Stomach (tissue), 19 donors: ENCODE measurements at places on chromosomes 7 and 10.

GRCh38 chr7:135755351-135755753, 6.7 kb upstream of the FAM180A start:
- DNase-seq, result peak; percentile 35

- no peak for DNase-seq
Measured at GRCh38 chr10:811379-812175, 119.9 kb downstream of the LARP4B start.

DNA sequence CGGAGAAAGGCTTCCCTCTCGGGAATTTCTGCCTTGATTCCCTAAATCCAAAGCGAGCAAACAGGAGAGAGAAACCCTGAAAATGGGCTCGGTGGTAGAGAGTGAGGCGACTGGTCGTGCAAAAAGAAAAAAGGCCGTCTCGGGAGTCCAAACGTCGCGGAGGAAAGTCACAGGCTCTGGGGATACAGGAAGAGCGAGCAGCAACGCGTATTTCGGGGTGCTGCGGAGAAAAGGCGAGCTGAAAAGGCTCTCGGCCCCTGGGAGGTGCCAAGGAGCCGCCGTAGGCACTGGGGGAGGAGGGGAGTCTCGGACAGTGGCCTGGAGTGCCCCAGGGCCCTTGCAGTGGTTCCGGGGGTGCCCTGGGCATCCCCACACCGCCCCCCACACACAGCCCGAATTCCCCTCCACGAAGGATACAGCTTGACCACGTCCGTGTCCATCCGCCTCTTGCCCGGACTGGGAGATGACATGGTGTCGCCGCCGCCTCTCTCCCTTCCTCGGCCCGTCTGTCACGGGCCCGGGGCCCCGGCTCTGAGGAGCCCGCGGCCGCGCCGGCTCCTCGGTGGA, 591 bp downstream of the UBE2H start:
- DNase-seq, result peak; percentile 60

DNA sequence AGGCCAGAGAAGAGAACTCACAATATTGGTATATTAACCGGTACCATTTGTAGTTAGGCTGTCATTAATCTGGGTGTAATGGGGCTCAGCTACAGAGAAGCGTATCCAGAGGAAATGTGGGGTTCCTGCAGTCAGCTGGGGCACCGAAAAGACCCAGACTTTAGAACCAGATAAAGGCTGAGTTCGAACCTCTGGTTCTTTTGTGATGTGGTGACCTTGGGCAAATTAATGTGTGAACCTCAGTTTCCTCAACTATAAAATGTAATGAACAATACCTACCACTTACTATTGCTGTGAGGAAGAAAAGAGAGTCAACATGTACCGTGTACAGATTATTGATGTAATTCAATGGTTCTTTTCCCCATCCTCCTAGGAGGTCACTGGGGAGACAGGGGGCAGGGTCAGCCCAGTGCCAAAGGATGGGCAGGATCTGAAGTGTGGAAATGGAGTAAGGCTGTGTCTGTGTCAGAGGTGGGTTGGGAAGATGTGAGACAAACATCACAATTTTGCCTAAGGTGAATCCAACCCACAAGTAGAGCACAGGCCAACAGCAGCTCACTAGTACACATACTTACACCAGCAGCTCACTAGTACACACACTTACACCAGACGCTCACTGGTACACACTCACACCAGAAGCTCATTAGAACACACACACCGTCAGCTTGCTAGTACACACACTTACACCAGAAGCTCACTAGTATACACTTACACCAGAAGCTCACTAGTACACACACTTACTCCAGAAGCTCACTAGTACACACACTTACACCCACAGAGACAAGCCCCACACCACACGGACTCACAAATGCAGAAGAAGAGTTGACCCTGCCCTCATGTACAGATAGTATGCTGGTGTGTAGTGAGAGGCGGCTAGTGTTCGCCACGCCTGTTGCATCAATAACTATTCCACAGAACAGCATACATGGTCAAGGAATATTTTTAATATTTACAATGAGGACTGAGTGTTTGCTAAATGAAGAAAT, 28.0 kb downstream of the PRSS2 start:
- no peak for DNase-seq

DNA sequence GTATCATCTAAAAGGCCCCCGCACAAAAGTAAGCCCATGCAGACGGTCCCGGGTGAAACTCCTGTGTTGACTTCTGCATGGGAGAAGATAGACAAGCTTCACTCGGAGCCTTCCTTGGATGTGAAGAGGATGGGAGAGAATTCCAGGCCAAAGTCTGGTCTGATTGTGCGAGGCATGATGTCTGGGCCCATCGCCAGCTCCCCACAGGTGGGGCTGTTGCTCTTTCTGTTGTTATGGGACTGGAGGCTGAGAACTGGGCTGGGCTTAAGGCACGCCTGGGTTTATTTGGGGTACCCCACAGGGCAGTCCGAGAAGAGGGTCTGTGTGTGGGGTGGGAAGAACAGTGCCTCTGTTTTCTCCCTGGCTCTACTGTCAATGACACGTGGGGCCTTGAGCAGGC, 14.6 kb downstream of the MINDY4 start:
- no peak for DNase-seq

GRCh38 chr7:85229544-85229943, 42.7 kb upstream of the SEMA3D start:
- DNase-seq, result no peak

DNA sequence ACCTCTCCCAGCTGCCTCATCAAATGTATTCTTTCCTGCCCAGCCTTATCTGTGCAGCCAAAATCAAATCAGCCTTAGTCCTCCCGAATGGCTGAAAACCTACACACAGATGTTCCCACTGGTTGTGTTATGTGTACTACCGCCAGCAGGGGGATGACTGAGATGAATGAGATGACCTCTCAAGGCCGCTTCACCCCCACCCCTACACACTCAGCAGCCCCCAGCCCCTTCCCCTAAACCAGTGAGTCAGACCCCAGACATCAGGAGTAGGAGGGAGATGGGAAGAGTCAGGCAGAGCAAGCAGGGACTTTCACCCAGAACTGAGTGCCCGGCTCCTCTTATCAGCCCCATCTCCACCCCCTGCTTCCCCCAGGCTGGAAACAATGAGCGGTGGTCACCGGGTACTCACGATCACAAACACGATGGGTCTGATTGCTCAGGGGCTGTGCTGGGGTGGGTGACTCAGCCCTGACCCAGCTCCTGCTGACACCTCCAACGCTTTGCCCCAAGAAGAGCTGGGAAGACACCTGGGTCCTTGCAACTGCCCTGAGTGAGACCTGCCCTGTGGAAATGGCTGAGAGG, 6.5 kb upstream of the C10orf105 start:
- peak; percentile 46 for DNase-seq

DNA sequence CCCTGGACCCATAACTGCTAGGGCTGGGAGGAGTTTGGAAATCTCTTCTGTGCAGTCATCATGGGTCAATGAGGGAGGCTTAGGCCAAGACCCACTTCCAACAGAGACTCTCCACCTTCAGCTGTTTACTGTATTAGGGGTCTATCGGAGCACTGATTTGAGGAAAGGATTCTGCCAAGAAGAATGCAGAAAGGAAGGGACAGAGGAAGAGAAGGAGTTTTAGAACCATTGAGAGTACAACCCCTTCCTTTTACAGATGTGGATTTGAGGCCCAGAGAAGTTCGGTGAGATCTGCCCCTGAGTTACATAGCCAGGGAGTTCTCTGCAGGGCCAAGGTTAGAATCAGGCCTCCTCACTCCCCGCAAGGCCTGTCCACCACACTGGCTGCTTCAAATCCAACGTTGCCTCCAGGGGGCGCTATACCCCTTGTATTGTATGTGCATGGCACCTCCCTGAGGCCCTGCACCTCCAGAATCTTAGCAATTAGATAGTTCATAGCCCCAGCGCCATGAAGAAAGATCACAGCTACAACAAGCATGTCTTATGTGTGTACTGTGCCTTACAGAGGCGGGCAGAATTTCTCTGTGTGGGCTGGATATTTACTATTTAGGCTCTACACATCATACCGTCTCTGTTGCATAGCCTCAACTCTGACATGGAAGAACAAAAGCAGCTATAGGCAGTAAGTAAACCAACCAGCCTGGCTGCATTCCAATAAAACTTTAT, 246.8 kb downstream of the SKIDA1 start:
- DNase-seq, result peak; percentile 93

- DNase-seq, result no peak
Measured at GRCh38 chr7:38245409-38245977, 27.9 kb downstream of the TARP start.

DNA sequence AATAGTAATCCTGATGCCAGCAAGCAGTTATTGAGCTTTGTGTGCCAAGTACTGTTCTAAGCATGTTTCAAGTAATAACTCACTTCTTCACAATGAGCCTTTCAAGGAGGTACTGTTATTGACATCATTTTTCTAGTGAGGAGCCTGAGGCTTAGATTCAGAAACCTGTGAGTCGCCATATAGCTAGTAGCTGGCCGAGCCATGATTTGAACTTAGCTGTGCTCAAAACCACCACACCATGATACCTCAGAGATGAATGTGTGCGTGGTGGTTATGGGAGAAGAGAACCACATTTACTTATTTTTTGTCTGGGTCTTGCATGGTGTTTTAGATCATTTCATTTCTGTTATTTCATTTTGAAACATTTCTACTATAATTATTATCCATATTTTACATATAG, 578.9 kb downstream of the AUTS2 start:
- DNase-seq, result no peak

GRCh38 chr10:52578871-52579405, 193.6 kb downstream of the MBL2 start:
- no peak for DNase-seq

DNA sequence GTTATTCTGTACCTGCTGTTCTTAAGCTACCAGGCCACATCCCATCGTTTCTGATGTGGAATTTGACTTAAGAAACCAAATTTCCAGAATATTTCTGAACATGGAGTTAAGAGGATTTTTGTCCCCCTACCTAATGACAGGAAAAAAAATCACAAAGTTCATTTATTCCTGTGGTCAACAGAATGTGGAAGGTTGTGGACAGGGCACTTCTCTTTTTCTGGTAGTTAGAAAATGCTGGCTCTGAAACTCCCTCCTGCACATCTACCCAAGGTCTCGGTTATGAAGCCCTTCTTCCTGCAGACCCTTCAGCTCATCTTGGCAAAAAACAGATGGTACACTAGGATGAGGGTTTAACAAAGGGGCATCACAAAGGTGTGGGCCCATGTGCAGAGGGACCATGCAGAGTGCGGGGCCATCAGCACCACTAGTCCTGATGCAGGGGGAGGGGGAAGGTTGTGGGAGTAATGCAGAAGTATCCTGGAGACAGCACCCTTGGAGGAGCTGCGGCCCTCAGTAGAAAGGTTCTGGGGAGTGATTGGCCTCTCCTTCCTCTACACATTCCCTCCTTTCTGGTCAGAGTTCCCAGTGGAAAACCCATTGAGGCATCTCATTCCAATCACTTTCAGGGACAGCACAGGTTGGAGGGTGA, 9.8 kb downstream of the ALOX5 start:
- DNase-seq, result no peak

DNA sequence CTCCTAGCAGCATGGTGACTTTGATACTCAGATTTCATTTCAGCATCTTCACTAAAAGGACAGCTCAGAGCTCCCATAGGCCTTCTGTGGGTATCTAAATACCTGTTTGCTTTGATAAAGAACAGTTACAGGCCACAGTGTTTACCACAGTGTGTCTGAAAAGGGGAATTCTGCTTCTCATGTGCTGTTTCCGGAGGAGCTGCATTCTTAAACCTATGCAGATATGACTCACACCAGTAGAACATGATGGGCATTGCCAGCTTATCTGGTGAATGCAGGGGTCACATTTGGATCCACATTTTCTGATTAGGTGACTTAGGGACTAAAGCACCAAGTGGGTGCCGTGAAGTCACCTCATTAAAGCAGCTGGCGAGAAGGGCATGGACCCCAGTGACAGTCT, 52.6 kb downstream of the TRRAP start:
- DNase-seq, result no peak

DNA sequence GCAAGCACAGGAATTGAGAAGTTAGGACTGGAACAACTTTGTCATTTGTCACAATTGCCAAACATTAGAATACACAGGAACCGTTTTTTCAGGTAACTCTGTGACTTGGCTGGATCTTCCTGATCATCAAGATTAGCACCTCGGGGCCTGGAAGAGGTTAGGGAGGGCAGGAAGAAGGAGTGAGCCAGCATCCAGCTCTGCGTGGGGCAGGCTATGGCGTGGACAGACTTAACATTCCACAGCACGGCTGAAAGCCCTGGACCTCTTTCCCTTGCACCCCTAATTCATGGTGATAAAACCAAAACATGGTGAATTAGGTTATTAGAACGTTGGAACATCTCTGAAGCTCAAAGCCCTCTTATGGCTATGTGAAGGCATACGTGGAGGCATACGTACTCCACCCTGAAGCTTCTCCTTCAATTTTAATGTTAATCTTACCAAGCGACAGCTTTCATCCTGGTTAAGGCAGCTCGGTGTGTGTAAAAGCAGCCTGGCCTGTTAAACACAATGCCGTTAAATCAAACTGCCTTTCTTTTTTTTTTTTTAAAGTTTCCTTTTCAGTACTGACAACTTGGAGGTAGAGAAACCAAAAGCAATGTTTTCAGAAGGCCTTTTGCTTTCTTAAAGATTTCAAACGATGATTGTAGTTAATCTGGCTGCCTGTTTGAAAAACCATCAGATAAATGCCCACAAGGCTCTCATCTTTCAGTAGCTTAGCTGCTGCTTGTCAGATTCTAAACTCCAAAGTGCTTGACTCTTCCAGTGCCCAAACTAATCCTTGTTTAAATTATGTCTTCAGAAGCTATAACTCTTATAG, 4.5 kb downstream of the GRK5 start:
- DNase-seq, result peak; percentile 53

- no peak for DNase-seq
Measured at GRCh38 chr10:125291836-125292235, 131.5 kb upstream of the CTBP2 start.

DNA sequence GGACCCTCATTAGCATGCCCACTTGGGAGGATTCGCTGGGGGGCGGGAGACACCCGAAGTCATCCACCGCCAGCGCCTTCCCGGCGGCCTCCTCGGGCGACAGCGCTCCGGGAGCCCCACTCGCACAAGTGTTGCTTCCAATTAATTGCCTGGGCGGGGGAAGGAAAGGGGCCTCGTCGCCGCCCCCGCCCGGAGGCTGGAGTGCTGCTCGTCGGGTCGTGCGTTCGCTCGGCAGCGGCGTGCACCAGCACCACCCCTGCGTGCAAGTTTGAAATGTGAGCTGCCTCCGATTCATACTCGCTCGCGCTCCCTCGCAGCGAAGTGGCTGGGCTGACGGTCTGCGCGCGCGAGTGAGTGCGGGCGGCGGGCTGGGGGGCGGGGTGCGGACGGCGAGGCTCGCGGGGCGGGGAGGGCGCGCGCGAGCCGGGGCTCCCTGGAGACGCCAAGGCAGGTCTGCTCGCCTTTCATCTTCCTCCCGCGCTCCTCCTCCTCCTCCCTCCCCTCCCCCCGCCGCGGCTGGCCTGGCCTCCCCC, 104.6 kb upstream of the PPIF start:
- peak; percentile 46 for DNase-seq

DNA sequence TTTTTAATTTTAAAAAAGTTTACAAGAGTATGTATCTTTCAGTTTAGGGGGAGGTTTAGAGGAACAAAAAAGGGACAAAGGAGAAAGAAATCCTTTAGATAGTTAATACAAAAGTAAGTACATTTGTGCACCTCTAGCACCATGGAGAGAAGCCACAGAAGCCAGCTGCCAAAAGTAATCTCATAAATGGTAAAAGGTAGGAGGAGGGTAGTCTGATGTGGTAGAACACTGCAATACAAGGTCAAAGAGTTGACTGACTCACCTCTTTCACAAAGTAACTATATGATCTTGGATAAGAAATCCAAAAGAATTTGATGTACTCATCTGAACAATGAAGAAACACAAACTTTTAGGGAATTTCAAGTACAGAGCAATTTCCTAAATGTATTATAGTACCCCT, 68.1 kb downstream of the CNOT4 start:
- DNase-seq, result no peak

GRCh38 chr10:110872145-110872983, 636 bp downstream of the PDCD4 start:
- DNase-seq, result peak; percentile 93

GRCh38 chr7:95929710-95930280, 157.4 kb downstream of the DYNC1I1 start:
- DNase-seq, result no peak
